ENCODE measurements at places on chromosomes 12 and 14.

- DNase-seq = no peak
Measured at GRCh38 chr14:23033801-23034497, 751 bp downstream of the PSMB5 start.

- DNase-seq = no peak
Measured at GRCh38 chr14:103600503-103600902, 28.5 kb upstream of the KLC1 start.

DNA sequence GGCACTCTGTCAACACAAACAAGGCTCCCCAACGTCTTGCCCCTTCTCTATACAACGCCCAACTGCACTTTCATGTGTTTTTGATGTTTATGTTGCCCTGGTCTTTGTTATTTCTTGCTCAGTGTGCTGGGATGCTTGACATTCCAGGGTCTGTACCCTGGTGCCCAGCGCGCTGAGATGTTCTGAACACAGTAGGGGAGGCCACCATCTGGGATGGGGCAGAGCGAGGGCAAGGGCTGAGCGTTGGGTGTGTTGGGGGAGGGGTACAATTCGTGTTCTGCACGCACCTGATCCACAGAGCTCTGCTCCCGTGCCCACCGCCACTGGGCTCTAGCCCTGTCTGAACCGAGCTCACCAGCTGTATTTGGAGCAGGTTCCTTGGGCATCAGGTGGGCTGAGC is 52.9 kb downstream of the ISCA2 start:
- DNase-seq = no peak

- no peak for DNase-seq
Measured at GRCh38 chr12:2372178-2372577, 319.4 kb downstream of the CACNA1C start.

DNA sequence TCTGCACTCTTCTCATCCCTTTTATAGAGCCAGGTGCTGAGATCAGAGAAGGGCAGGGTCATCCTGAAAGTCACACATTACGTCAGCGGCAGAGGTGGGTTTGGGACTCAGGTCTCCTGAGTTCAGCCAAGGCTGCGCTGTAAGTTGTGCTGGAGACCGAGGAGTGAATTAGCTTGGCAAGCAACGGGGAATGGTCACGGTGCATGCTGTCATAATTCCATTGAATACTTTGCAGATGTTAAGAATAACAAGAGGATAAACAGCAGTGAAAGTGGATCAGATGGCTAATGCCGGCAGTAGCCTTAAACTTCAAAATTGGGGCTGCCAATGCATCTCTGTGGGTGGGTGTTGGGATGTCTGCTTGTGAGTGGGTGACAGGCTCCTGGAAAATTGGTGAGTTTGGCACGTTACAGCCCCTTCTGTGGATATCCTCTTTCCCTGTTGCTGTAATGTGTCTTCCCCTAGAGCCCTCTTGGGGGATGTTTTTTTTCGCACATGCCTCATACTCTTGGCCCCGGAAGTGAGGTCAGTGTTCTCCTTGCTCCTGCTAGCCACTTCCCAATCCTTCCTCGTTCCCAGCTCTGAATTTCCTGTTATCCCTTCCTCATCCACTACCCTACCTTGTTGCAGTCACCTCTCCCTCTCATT is 287.1 kb upstream of the SRRM4 start:
- no peak for DNase-seq

- DNase-seq = peak; percentile 76
Measured at GRCh38 chr14:32252030-32252670, 49.1 kb upstream of the RNU6-8 start.

- DNase-seq = no peak
Measured at GRCh38 chr14:34971381-34971780, 11.4 kb upstream of the SRP54 start.

- no peak for DNase-seq
Measured at GRCh38 chr12:28550757-28551704, 360.8 kb downstream of the CCDC91 start.

GRCh38 chr14:65750906-65751305 is 338.4 kb downstream of the FUT8 start:
- DNase-seq = no peak

GRCh38 chr12:49230176-49230804 is 34.6 kb upstream of the TUBA1C start:
- DNase-seq = no peak

DNA sequence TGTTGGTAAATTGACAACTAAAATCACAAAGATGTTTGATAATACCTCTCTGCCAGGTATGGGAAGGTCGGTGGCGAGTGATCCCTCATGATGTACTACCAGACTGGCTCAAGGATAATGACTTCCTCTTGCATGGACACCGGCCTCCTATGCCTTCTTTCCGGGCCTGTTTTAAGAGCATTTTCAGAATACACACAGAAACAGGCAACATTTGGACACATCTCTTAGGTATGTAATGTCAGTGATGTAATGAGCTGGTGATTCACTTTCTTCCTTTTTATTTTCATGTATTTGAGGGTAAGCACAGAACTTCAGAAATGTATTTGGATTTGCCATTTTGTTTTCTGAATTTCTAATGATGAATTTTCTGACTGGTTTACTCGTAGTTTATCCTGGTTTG is 42.6 kb upstream of the LRTM2 start:
- no peak for DNase-seq

DNA sequence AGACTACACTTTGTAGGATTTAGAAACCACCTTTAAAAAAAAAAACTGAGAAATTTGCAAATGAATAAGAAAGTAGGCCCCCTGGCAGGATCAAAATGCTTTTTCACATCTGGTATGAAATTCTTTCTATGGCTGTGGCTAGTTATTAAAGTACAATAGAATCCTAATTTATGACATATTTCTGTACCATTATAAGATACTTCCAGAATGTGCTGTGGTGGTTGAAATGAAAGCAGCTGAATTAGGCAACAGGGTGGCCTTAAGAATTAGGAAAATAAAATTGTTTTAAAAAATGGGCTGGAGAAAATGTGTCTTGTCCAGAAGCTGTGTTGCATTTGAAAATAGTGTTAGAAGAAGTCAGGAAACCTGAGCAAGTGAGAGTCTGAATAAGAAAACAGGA is 85.9 kb upstream of the PDE3A start:
- DNase-seq = no peak

- peak; percentile 86 for DNase-seq
Measured at GRCh38 chr12:3041558-3042164, 35.5 kb upstream of the TSPAN9 start.

- DNase-seq = no peak
Measured at GRCh38 chr12:124940143-124940392, 25.6 kb upstream of the UBC start.

DNA sequence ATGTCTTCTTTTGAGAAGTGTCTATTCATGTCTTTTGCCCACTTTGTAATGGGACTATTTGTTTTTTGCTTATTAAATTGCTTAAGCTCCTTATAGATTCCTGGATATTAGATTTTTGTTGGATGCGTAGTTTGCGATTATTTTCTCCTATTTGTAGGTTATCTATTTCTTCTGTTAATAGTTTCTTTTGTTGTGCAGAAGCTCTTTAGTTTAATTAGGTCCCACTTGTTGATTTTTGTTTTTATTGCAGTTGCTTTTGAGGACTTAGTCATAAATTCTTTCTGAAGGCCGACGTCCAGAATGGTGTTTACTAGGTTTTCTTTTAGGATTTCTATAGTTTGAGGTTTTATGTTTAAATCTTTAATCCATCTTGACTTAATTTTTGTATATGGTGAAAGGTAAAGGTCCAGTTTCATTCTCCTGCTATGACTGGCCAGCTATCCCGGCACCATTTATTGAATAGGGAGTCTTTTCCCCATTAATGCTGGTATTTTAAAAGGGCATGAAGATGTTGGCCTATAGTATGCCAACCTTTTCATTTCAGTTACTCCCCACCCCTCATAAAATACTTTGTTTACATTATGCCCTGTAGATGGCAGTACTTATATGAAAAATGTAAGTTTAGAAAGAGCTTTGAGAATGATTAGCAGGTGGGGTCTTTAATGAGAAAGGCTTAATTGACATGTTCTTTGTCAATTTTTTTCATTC is 62.9 kb upstream of the PSMA6 start:
- no peak for DNase-seq

GRCh38 chr12:45674181-45674977 is 55.1 kb upstream of the ARID2 start:
- DNase-seq = no peak

DNA sequence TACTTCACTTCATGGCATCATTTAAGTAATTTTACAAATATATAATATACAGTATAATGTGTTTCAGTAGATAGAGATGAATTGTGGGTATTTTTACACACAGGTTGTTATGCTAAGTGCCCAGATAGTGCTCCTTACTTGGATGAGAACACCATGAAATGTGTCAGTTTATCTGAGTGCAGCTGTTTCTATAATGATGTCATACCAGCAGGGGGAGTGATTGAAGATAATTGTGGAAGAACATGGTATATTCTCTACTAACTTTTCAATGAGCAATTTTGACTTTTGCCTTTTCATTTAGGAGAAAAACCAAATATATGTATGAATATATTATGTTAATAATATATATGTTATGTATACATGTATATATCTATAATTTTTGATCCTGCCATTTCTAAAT is 221.6 kb downstream of the LRRK2 start:
- DNase-seq = no peak

- no peak for DNase-seq
Measured at GRCh38 chr14:85947461-85948139, 417.7 kb downstream of the FLRT2 start.

DNA sequence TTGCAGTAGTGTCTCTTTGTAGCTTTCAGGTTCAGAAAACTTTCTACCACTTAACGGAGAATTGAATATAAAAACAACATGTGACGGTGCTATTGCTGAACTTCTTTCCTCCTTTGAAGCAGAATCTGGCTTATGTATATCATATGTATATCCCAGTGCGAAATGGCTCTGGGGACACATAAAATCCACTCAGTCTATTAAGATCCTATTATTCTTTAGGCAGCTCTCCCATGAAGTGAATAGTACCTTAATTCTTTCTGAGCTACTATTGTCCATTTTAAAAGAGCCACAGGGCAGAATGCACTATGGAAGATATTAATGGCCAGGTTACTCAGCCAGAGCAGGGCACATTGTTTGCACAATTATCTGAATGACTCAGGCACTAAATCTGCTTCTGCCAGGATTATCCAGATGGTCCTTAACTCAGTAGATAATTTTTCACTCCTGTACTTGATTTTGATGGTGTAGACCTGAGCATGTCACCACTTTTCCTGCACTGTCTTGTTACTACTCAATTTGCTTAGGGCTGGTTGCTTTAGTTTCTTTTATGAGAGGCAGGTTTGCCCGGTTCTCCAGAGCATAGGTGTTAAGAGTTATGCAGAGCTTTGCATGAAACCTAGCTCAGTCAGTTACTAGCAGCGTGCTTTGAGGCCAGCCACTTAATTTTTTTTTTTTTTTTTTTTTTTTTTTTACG is 5.5 kb downstream of the CNTN1 start:
- no peak for DNase-seq

DNA sequence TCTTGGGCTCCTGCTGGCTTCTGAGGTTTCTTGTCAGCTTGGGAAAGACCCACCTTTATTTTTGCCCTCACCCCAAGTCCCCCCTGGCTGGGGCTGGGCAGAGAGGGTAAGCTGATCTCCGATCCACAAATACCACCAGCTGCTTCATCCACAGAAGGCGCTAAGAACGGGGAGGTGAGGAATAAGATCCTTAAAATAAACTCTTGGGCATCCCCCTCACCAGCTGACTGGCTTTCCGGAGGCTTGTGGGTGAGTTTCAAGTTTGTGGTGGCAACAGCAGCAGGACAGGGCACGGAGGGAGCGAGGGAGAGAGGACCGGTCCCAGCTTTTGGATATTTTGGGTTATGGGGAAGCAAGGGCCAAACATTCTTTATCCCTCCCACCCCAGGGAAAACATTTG is 20.8 kb upstream of the HSPB8 start:
- no peak for DNase-seq

GRCh38 chr14:35534208-35534872 is 376 bp downstream of the INSM2 start:
- peak; percentile 16 for DNase-seq

DNA sequence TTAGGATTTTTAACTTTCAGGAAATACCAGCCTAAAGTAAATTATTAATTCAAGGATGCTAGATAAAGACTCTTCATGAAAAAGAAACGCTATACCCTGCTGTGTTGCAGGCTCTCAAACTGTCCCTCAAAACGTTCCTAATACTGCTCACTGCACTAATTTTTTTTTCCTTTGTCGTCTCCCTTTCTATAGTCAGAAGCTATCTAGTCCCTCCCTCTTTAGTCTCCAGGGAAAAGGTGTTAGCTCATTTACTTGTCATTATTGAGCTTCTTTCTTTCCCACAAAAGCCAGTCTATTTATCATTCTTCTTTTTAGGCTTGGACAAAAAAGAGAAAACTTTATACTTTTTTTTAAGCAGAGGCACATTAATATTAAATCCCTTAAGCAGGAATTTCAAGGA is 30.3 kb upstream of the INSM2 start:
- no peak for DNase-seq

Measured in suppressor macrophage (primary cell).